DMS 273 treated with DMSO at 0.1 percent for 48 hours (cell line): ENCODE measurements at places on chromosomes 16 and 17.

- DNase-seq, result no peak
Observed at GRCh38 chr17:40124279-40125141, 2.7 kb downstream of the MSL1 start.

GRCh38 chr16:81885976-81886586 lies 107.0 kb downstream of the PLCG2 start:
- DNase-seq, result no peak

GRCh38 chr17:72125742-72126141 lies 4.9 kb downstream of the SOX9 start:
- no peak for DNase-seq

DNA sequence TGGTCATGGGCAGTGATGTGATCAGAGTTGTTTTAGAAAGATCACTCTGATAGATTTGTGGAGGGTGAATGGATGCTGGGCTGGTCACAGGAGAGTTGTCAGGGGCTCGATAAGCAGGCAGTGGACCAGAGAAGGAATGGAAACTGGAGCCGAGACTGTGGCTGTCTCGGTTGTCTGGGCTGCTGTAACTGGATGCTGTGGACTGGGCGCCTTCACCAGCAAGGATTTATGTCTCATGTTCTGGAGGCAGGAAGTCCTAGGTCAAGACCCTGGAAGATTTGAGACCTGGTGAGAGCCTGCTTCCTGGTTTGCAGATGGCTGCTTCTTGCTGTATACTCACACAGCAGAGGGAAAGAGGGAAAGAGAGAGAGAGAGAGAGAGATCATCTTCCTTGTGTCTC lies 203.6 kb downstream of the HS3ST4 start:
- DNase-seq, result no peak

- peak; percentile 94 for DNase-seq
Observed at GRCh38 chr17:59377410-59377809, 46.0 kb downstream of the YPEL2 start.

DNA sequence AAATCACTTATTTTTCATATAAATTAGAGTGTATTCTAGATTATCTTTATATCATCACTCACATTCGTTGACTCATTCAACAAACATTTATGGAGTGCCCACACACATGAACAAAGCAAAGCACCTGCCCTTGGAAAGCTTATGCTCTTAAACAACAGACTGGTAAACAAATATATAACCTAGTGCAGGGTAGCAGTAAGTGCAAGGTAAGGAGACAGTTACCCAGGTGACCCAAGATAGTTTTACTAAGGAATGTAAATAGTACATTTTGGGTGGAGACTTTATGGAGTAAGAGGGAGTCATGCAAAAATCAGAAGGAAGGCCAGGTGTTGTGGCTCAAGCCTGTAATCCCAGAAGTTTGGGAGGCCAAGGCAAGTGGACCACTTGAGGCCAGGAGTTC lies 40.4 kb upstream of the HELZ start:
- DNase-seq, result no peak

DNA sequence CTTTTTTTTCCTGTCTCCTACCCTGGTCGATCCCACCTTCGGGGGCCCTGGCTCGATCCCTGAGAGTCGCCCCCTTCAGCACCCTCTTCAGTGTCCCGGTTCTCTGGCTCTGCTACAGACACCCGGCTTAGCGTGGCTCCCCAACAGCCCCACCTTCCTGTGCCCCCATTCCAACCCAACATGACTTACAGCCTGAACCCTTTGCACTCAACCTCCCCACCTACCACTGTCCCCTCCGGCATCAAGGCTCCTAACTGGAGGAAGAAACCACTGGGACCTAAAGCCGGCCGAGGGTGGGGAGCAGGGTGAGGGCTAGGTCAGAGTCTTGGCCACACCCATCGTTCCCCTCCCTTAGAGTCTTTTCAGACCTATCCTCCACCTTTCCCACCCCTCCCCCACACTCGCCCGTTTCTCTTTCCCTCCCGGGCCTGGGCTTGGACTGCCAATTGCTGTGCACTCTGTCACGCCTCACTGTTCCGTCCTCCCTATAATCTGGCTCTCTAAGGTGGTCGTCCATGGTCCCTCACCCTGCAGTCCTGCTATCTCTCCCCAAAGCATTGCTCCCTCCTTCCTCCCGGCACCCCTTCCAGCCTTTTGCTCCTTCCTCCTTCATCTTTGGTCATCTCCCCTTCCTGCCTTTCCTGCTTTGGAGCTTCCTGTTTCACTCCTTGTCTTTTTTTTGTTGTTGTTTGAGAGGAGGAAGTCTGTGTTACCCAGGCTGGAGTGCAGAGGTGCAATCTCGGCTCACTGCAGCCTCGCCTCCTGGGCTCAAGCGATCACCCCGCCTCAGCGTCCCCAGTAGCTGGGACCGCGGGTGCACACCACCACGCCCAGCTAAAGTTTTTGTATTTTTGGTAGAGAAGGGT lies 890 bp upstream of the CLDN7 start:
- no peak for DNase-seq

- peak; percentile 34 for DNase-seq
Observed at GRCh38 chr16:21156767-21157467, 1.6 kb upstream of the LDAF1 start.

- no peak for DNase-seq
Observed at GRCh38 chr17:72386619-72387237, 265.9 kb downstream of the SOX9 start.
